ENCODE measurements at places on chromosomes 7 and 10.

GRCh38 chr7:20282959-20283358 lies 47.7 kb upstream of the ITGB8 start:
- DNase-seq = no peak

GRCh38 chr7:131578602-131579001 lies 22.2 kb upstream of the PODXL start:
- DNase-seq = no peak

- no peak for DNase-seq
Observed at GRCh38 chr7:12481722-12482121, 78.1 kb upstream of the VWDE start.

DNA sequence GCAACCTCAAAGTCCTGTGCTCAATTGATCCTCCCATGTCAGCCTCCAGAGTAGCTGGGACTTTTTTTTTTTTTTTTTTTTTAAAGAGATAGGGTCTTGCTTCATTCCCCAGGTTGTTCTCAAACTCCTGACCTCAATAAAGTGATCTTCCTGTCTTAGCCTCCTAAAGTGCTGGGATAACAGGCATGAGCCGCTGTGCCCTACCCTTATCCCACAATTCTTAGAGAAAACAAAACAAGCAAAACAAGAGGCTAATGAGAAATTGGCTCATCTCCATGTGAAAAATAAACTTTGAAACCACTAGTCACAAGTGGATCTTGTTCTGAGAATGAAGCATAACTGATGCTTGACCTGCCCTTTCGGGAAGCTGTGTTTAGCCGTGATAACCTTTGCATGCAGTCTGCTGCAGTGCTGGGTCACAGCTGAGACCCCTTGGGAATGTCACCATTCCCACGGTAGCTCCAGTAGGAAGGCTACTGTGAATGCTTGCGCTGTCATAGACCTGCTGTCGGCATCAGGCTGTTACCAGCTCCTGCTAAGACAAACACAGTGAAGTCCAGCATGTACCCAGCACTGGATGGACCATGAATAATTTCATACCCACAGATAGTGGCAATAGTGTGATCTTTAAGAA lies 290.7 kb upstream of the KIAA1217 start:
- DNase-seq = peak; percentile 9

- DNase-seq = no peak
Observed at GRCh38 chr10:18333621-18334020, 193.4 kb downstream of the CACNB2 start.

DNA sequence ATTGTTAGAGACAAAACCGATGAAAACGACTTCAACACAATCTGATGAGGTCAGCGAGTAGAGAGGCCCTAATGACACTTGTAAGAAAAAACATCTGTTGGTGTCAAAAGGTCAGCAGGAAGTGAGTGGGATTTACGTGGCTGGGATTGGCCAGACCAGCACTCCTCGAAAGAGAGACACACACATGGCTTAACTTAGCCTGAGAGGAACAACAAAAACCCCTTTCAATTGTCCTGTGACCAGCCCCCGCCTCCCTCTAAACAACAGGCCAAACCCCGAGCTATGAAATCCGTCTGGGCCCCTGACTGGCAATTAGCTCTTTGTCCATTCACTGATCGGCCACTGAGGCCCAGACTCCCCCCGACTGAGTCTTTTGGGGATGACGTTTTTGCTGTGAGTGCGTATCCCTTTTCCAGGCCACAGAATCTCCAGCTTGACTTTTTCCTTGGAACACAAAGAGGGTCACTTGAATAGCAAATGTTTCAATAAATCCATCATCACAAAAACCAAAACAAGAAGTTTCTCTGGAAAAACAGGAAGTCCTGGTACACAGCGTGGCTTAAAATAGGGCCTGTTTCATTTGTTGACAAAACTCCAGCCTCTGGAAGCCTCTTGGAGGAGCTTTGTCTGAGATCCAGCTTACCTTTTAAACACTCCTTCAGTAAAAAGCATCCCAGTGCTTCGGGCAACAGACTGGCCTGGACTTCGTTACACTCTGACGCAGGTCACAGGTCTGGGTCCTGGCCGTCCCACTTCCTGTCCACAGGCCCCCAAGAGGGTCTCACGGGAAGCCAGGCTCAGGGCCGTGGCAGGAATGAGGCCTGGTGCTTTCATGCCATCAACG lies 103.0 kb downstream of the CTBP2 start:
- DNase-seq = peak; percentile 69

- peak; percentile 52 for DNase-seq
Observed at GRCh38 chr10:77873536-77874380, 52.8 kb downstream of the DLG5 start.

DNA sequence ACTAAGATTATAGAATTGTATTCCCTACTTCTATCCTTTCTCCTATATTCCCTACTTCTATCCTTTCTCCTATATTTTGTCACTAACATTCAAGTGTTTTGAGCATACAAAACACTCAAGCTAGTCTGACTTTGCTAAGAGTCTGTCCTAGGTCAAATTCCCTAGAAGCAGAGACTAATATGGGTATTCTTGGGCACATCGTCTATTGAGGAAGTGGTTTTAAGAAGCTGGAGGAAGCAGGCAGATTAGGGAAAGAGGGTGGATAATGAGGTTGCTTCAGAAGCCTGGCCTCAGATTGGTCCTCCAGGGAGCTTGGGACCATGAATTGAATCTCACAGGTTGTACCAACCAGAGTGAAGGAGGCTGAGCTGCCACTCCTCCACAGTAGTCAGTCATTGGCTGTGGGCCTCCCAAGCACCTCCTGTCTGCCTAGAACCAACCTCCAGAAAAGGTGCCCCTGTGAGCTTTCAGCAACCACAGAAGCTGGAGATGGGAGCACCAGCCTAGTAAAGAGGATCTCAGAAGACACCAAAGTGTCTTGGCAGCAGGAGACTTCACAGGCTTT lies 295.9 kb upstream of the PHF14 start:
- no peak for DNase-seq

DNA sequence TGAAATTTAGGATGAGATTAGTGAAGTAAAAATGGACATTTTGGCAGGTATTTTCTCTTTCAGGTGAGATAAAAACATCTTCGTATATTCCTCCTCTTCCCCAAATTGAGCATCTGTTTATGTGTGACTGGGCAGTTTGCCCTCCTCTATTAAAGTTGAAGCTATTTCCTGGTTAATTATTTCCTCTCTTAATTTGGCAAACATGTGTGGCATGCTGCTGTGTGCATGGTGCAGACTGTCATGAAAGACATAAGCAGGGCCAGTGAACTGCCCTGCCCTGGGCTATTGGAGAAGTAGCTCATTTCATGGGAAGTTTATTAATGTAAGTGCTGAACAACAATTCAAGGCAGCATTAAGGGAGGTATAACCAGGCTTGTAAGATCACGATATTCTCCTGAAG lies 52.6 kb downstream of the EVX1 start:
- DNase-seq = no peak

- DNase-seq = no peak
Observed at GRCh38 chr7:45643630-45644029, 69.5 kb downstream of the ADCY1 start.

- DNase-seq = no peak
Observed at GRCh38 chr10:14659626-14660196, 115.0 kb downstream of the FAM107B start.

GRCh38 chr10:105549731-105550130 lies 908.6 kb downstream of the SORCS3 start:
- DNase-seq = no peak

DNA sequence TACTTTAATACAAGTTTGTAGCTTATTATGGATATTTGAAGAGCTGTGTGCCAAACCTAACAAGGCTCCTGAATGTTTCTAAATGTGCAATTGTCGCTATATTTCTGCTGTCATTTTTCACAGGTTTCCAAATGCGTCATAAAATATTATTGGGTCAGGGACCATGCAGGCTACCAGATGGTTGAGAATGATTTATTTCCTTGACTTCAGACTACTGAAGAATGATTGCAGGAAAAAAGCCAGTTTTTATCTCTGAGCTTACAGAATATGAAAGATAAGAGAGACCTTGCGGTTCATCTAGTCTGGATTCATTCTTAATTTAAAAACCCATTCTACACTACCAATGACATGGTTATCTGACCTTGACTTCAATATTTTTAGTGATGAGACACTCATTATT lies 55.2 kb downstream of the TSPAN12 start:
- no peak for DNase-seq

- DNase-seq = no peak
Observed at GRCh38 chr7:38299275-38299931, 26.0 kb upstream of the TARP start.

GRCh38 chr10:11639362-11639761 lies 27.9 kb upstream of the USP6NL start:
- no peak for DNase-seq

GRCh38 chr7:150379441-150380379 lies 580 bp downstream of the ZNF775 start:
- no peak for DNase-seq

All from small intestine (tissue), 16 donors.